Spleen (tissue), 13 donors: ENCODE measurements at places on chromosomes 12 and 14.

DNA sequence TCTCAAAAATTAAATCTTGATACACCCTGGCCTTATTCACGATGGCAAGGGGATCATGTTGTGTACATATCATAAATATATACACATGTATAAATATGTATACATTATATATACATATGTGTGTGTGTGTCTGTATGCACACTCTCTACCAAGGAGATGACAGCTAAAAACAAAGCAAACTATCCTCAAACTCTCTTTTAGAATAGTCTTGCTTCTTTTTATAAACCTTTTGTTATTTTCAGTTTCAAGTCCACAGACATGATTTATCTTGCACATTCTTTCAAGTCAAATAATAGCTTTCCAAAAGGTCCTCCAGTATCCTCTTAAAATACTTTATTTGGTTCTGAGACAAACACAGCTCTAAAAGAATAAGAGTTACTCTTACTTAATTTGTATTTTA lies 8.4 kb downstream of the ANO6 start:
- H3K36me3 ChIP-seq = no peaks in the 10 kb centered on the region
- no peak for DNase-seq
- no peaks in the 10 kb centered on the region for H3K27me3 ChIP-seq
- H3K27ac ChIP-seq = no peak overlapping the region
- H3K4me3 ChIP-seq = no peak overlapping the region

DNA sequence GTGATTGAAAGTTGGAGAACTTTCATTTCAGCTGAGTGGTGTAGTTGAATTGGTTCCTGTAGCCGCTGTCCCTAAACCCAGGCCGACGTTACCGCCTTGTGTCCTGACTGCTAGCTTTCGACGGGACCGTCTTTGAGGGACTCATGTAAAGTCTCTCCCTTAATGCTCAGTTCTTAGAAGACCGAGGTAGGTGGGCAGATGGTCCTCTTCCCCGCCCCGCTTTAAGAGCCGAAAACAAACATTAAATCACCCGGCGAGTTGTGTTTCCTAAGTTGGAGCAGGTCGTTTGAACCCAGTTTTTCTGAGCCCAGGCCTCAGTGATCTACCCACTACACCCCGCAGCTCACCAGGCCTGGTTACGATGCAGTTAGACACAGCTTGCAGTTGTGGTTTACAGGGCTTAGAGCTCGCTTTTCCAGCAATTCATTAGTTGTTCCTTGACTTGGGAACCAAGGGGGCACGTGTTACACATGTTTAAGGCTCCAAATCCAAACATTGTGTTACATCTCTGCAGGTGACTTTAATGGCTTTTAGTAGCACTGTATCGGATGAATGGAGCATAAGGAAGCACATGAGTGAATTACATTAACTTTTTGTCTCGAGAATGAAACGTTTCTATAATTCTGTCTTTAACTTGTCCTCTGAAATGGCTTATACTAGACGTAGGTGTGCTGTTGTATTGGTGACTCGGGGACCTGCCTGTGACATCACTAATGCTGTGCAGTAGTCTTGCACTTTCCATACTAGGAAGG lies 790 bp downstream of the NEDD1 start:
- H3K4me3 ChIP-seq = peak overlapping the region; percentile 77
- H3K4me1 ChIP-seq = peaks cover 62% of the 10 kb centered on the region
- H3K36me3 ChIP-seq = no peaks in the 10 kb centered on the region
- H3K27me3 ChIP-seq = no peaks in the 10 kb centered on the region

DNA sequence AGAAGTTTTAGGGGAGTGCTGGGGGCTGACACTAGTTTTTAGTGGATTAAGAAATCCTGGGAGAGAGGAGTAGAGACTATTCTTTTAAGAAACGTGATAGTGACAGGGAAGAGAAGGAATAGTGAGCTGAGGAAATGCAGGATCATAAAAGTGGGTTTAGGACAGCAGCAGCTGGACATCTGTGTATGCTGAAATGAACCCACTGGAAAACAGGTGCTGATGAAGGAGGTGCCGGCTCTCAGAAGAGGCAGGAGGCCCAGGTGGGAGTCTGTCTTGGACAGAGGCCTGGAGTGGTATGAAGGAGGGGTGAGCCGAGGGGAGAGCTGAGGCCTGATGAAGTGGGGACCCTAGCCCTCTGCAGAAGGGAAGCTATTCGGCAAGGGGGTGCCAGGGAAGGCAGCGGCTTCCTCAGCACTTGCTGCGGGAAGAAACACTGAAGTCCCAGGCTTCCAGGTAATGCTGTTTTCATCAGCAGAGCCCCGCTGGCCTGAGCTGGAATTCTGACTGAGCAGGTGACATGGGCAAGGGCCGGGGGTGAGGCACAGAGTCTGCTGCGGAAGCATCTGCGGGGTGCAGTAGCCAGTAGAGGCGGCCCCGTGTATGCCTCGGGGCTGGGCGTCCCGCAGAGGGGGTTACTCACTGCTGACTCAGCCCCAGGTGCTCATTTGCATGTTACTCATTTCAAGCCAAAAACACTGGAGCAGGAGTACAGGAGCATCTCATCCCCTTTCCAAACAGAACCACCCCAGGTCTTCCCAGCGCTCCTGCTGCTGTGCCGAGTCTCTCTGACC lies 89.7 kb downstream of the TMCC3 start:
- H3K4me3 ChIP-seq = no peak overlapping the region
- no peaks in the 10 kb centered on the region for H3K36me3 ChIP-seq
- H3K27ac ChIP-seq = no peak overlapping the region
- H3K4me1 ChIP-seq = peaks cover 5% of the 10 kb centered on the region
- H3K27me3 ChIP-seq = no peaks in the 10 kb centered on the region

DNA sequence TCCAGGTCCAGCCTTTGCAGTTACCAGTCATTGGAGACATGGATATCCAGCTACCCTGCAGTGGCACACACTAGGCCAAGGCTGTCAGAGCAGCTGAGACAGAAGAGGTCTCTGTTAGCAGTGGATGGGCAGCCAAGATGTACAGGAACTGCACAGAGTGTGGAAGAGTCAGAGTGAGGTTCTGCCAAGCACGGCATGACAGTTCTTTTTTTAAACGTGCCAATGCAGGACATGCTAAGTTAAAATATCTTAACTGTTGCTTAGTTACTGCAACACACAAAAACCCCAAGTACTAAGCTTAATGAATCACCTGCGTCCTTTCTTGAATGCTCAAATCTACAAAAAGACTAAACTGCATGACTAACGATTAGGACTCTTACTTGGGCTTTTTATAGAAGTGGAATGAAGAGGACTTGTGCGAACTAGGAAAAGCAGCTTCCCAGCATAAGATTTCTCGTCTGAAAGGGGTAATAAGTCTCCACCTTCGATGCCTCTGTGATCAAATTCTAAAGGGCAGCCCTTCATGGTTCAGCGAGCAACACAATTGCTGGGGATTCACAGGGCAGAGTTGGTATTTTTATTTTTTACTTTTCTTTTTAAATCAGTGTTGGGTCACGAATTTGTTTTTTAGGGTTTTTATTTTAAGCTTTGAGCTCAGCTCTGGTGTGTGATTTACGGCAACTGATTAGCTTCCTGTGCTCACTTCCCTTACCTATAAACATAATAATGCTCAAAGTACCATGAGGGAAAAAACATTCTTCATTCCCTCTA lies 20.6 kb downstream of the MAPK1IP1L start:
- H3K36me3 ChIP-seq = no peaks in the 10 kb centered on the region
- DNase-seq = no peak
- no peak overlapping the region for H3K4me3 ChIP-seq
- no peaks in the 10 kb centered on the region for H3K27me3 ChIP-seq
- H3K27ac ChIP-seq = peak overlapping the region; percentile 16

DNA sequence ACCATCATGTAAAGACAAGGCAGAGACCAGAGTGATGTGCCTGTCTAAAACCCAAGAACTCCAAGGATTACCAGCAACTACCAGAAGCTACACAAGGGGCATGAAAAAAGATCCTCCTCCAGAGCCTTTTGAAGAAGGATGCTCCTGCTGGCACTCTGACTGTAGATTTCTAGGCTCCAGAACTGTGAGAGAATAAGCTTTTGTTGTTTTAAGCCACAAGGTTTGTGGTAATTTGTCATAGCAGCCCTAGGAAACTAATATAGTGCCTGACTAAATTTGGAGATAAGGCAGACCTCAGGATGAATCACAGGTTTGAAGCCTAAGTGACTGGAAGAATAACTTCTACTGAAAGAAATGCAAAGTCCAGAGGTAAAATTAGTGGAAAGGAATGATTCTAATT lies 132.9 kb downstream of the CEP83 start:
- no peak overlapping the region for H3K27ac ChIP-seq
- DNase-seq = no peak
- peaks cover 11% of the 10 kb centered on the region for H3K36me3 ChIP-seq
- no peaks in the 10 kb centered on the region for H3K27me3 ChIP-seq
- H3K4me3 ChIP-seq = no peak overlapping the region

- H3K36me3 ChIP-seq = no peaks in the 10 kb centered on the region
- peak; percentile 91 for DNase-seq
- H3K4me1 ChIP-seq = peaks cover 24% of the 10 kb centered on the region
- H3K27ac ChIP-seq = peak overlapping the region; percentile 85
Observed at GRCh38 chr12:53047221-53048032, 2.4 kb upstream of the TNS2 start.

DNA sequence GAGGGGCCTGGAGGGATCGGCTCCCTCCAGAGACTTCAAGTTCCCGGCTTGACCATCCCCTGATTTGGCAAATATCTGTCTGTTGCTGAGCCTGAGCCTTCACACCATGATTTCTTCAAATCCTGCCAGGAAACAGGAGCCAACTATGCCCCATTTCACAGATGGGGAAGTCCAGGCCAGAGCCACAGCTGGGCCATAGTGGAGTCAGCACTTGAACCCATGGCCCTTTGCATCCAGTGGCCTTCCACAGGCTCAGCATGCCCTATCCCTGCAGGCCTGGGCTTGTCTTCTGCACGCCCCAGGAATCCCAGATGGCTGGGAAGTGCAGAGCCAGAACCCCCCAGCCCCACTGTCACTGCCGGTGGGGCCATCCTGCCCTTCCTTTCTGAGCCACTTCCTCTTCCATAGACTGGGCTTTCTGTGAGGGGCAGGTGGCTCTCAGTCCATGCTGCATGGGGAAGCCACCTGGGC lies 44.9 kb downstream of the CYP46A1 start:
- no peaks in the 10 kb centered on the region for H3K36me3 ChIP-seq
- H3K27me3 ChIP-seq = peaks cover 21% of the 10 kb centered on the region
- DNase-seq = peak; percentile 48

DNA sequence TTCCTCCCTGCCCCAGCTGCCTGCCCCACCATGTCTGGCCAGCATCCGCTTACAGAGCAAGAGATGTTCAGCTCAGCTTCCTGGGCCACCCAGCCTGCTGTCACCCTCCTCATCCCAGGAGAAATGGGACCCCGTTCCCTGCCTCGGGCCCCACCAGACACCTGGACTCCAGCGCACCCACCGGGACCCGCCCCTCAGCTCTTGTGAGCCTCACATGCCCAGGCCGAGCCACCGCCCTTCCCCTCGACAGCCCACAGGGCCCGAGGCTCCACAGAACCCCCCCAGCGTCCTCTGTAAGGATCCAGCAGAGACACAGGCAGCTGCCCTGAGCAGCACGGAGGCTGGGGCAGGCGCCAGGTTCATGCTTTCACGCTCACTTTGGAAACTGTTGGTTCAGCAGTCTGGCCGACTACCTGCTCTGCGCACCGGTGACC lies 18.4 kb upstream of the C14orf180 start:
- no peak for DNase-seq
- peaks cover 15% of the 10 kb centered on the region for H3K4me1 ChIP-seq
- no peak overlapping the region for H3K27ac ChIP-seq
- no peaks in the 10 kb centered on the region for H3K27me3 ChIP-seq

GRCh38 chr12:93025145-93026103 lies 96.3 kb upstream of the EEA1 start:
- no peaks in the 10 kb centered on the region for H3K4me1 ChIP-seq
- H3K36me3 ChIP-seq = no peaks in the 10 kb centered on the region
- H3K27ac ChIP-seq = no peak overlapping the region
- DNase-seq = no peak
- no peaks in the 10 kb centered on the region for H3K27me3 ChIP-seq
- no peak overlapping the region for H3K4me3 ChIP-seq

- H3K4me3 ChIP-seq = no peak overlapping the region
- H3K27me3 ChIP-seq = no peaks in the 10 kb centered on the region
- H3K36me3 ChIP-seq = no peaks in the 10 kb centered on the region
- peak; percentile 63 for DNase-seq
- H3K4me1 ChIP-seq = peaks cover 3% of the 10 kb centered on the region
Observed at GRCh38 chr14:104892531-104893434, 27.7 kb downstream of the CEP170B start.

DNA sequence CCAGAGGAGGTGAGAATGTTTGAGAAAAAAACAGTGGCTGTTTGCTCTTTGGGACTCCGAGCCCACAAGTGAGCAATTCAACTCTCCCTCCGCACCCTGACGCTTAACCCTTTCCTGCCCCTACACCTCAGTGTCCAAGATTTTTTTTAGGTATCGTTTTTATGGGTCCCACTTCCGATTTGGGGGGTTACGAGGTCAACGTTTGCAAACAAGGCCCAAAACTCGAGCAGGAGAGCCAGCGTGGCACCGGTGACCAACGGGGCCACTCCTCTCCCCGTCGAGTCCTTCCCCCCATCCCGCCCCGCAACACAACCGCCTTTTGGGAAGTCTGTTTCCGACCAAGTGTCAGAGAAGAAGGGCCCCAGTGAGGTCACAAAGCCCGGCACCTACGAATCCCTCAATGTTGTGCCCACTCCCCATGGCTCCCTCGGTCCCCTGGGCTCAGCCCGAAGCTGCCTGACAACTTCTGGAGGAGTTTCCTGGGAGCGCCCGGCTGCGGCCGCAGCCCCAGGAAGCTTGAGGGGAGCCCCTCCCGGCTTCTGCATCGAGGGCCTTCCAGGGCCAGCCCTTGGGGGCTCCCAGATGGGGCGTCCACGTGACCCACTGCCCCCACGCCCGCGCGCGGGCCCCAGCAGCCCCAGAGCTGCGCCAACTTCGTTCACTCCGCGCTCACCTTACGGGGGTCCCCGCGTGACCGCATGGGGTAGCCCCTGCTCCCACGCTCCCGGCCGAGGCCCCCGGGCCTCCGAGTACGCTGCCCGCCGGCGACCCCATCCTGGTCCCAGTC lies 1.2 kb downstream of the CDK2AP1 start:
- H3K4me3 ChIP-seq = peak overlapping the region; percentile 85
- peaks cover 10% of the 10 kb centered on the region for H3K36me3 ChIP-seq
- H3K4me1 ChIP-seq = peaks cover 48% of the 10 kb centered on the region
- DNase-seq = peak; percentile 83
- H3K27ac ChIP-seq = peak overlapping the region; percentile 70
- H3K27me3 ChIP-seq = no peaks in the 10 kb centered on the region

- H3K4me1 ChIP-seq = no peaks in the 10 kb centered on the region
- H3K36me3 ChIP-seq = no peaks in the 10 kb centered on the region
- no peak overlapping the region for H3K27ac ChIP-seq
- no peak overlapping the region for H3K4me3 ChIP-seq
- no peaks in the 10 kb centered on the region for H3K27me3 ChIP-seq
- DNase-seq = no peak
Observed at GRCh38 chr12:114835031-114835430, 151.1 kb upstream of the TBX3 start.

DNA sequence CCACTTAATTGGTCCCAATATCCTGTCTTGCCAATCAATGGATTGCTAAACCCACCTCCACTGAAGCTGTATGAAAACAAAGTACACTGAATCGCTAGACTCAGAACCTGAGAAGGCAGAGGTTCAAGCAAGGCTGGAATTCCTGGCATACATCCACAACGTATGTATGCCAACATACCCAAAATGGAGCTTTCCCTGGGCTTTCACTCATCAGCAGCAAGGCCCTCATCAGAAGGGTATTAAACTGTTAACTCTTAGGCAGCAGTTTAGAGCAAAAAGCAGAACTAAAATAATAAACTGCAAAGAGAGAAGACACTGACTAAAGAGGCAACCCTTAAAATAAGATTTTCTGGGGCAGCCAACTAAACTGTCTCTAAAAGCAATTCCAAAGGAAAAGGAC lies 13.6 kb downstream of the MED13L start:
- no peaks in the 10 kb centered on the region for H3K27me3 ChIP-seq
- H3K4me3 ChIP-seq = no peak overlapping the region
- no peak overlapping the region for H3K27ac ChIP-seq
- no peaks in the 10 kb centered on the region for H3K36me3 ChIP-seq
- DNase-seq = no peak
- peaks cover 33% of the 10 kb centered on the region for H3K4me1 ChIP-seq
